ENCODE measurements at places on chromosomes 2 and 18. TPM values are rescaled to one million over a fixed set of nuclear protein-coding genes. Genes with fewer than 3 reads are reported as not detected.

Gene UPP2
- not detected for polyA plus RNA-seq

Gene UGT1A10
- not detected for polyA plus RNA-seq

Gene C2orf68
- 20.0 TPM for polyA plus RNA-seq

Gene ACTR2
- polyA plus RNA-seq = 85.3 TPM

Gene TWIST2
- 25.1 TPM for polyA plus RNA-seq

Gene SRBD1
- 7.2 TPM for polyA plus RNA-seq

Gene FTCDNL1
- 1.4 TPM for polyA plus RNA-seq

Gene BMP10
- not detected for polyA plus RNA-seq

Gene RTP5
- polyA plus RNA-seq = 0.06 TPM

- DNase-seq = no peak
Measured at GRCh38 chr18:21548647-21549046, 51.9 kb downstream of the ESCO1 start.

DNA sequence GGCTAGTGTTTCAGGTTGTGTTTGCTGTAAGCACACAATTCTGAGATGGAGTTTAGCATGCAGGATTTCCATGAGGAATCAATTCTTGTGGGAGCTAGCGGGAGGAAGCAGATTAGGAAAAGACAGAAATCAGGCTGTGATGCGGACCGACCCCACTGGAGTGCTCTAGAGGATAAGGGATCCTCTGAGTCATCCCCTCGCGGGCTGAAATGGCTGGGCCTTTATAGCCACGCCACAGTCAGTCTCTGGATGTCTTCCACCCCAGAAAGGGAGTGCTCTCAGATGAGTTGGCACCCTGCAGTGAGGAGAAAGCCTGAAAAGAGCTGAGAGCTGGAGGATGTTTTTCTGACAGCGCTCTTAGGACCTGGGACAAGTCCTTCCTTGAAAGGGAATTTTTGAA, 102.4 kb downstream of the GALNT3 start:
- DNase-seq = no peak

DNA sequence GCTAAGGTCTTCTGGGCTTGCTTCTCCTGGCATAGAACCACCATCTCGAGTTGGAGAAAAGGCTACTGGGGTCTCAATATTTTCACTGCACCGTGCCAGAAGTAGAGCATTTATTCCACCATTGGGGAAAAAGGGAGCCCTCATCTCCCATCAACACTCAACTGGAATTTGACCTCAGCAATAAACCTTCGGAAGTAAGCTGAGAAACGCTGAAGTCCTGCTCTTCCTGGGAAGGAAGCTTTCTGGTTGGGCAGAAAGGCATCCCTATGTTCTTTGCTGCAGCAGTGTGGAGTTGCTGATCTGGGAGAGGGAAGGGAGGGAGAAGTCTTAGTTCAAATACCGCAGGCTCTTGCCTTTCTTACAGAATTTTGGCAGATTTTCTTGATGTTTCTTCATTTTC, 368.8 kb downstream of the NUP35 start:
- DNase-seq = no peak

GRCh38 chr2:228705318-228705717, 523.8 kb upstream of the SPHKAP start:
- no peak for DNase-seq

DNA sequence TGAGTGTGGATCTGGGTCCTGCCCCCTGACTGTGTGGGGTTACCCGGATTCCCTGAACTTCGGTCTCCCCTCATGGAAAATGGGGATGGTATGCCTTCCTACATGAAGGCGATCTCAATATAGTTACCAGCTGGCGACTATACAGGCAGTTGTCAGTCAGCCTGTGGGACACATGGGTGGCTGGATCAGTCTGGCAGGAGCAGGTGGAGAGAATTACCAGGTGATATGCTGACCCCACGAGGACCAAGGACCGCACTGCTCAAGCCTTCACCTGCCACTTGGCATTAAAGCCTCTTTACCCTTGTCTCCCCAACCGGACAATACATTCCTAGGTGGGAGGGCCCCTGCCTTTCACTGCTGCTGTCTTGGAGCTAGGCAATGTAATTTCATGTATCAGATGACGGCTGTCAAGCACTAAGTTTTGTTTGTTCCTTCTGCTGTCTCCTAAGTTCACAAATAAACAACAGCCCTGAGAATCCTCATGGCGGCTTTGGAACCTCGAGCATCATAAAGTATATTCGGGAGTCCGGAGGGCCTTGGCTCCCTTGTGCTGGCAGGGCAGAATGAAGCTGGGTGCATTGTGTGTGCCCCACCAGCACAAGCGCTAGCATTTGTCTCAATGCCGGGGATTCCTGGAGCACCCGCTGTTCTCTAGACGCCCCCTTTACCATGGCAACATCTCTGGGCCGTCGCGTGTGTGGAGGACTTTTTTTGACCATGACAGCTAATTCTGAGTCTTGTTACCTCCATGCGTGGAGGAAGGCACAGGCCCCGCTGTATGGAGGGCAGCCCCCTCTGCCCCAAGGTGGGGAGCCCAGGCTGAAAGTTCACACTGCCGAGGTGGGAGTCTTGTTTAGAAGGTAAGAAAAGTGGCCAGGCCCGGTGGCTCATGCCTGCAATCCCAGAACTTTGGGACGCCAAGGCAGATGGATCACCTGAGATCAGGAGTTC, 48.6 kb downstream of the PDCL3 start:
- DNase-seq = no peak

DNA sequence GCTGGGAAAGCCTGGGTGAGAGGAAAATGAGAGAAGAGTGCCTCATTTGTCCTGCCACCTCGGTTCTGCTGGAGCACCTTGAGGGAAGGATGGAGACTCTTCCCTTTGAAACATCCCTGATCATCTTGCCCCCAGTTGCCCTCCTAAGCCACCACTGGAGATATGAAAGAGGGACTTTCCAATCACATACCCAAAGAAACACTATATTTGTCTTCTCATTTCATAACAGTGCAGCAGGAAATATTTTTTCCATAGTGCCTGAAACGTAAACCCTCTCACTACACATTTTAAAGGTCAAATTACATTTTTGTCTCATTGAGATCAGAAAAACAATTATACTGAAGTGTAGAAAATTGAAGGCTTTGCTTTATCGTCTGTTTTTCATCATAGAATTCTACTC, 63.3 kb downstream of the KCTD18 start:
- DNase-seq = no peak

DNA sequence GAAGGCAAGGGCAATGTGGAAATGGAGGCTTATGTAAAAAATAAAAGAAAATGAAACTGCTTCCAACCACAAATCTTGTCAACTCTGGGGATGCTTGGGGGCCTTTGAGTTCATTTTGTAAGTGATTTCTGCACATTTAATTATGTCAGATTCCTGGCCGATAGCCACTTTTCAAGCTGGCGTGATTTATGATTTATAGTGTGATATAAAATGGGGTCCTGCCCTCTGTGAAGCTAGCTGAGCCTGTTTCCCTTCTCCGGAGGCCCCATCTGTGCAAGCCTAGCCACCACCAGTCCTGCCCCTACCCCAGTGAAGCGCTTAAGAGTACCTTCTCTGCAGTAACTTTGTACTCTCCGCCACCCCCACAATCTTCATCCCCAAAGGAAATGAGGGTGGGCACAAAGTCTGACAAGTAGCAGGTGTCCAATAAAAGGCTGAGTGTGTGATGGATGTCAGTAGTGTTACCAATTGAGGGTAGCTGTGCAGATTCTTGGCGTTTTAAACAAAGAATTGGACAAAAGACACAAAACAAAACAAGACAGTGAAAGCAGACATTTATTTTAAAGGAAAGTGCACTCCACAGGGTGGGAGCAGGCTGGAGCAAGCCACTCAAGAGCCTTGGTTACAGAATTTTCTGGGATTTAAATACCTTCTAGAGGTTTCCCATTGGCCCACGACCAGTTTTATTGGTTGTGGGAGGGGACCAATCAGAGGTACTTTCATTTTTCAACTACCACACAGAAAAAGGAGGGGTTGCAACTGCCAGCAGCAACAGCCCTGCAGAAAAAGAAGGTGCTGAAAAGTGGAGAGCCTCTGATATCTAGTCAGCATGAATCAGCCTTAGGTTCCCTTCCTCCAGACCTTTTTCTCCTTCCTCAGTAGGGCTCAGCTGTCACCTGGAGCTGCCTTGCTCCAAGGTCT, 39.0 kb upstream of the SIX3 start:
- no peak for DNase-seq

- DNase-seq = no peak
Measured at GRCh38 chr2:4930704-4931103, 761.5 kb upstream of the SOX11 start.

DNA sequence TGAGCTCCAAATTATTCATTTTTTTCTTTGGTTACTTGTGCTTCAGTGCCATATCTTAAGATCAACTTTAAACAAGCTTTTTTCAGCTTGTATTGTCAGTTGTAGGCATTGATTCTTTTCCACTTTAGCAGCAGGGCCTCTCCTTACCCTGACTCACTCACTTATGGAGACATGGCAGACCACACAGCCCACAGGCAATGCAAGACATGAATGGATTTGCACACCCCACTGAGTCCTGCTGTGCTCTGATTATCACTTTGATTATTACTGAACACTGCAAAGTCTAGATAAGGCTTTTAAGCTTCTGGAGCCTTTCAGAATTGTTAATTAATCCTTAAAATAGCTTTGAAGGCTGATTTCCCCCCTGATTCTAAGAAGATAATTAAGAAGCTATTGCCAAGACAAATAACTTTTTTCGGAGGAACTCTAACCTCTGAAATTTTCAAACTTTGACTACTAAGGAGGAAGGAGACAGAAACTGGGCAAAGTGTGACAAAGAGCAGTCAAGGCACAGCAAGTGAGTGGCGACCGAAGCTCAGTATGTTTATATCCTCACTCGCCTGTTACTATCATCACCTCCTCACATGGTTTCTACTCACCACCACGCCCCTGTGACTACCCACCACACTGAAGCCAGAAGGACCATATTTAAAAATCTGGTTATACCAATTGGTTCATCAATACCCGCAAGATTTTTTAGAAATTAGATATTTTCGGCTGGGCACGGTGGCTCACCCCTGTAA, 43.3 kb downstream of the CACNB4 start:
- no peak for DNase-seq

DNA sequence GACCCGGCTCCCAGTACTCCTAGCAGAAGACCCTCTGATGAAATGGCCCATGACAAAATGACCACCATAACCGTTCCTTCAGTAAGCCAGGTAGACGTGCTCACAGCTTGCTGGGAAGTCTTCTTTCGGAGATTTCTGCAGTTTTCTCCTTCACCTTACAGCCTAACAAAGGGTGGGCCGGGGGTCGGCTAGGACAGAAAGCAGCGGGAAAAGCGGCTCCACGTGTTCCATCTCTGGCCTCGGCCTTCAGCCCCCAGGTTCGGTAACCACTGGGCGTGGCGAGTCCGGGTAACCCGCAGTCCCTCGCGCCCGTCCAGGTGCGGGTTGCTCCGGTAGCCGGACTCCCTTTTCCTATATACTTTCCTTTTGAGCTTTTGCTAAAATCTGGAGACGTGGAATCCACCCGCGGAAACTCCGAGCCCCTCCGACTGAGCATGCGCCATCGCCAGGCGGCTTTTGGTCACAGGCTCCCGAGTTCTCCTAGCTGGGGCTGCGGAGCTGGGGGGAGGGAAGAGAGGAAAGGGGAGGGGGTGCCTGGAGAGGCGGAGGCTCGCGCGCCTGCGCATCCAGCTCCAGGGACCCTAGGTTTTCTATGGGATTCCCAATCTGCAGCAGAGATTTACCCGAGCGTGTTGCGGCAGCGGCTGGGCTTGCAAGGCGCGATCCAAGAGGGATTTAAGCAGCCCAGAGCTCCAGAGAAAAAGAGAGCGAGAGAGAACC, at the start of gene VSNL1:
VSNL1 (plus strand) TSS at position 604 of the 720 bp plus-strand sequence. CDS start 51,379 bp downstream, outside the sequence.
- DNase-seq = peak; percentile 93

DNA sequence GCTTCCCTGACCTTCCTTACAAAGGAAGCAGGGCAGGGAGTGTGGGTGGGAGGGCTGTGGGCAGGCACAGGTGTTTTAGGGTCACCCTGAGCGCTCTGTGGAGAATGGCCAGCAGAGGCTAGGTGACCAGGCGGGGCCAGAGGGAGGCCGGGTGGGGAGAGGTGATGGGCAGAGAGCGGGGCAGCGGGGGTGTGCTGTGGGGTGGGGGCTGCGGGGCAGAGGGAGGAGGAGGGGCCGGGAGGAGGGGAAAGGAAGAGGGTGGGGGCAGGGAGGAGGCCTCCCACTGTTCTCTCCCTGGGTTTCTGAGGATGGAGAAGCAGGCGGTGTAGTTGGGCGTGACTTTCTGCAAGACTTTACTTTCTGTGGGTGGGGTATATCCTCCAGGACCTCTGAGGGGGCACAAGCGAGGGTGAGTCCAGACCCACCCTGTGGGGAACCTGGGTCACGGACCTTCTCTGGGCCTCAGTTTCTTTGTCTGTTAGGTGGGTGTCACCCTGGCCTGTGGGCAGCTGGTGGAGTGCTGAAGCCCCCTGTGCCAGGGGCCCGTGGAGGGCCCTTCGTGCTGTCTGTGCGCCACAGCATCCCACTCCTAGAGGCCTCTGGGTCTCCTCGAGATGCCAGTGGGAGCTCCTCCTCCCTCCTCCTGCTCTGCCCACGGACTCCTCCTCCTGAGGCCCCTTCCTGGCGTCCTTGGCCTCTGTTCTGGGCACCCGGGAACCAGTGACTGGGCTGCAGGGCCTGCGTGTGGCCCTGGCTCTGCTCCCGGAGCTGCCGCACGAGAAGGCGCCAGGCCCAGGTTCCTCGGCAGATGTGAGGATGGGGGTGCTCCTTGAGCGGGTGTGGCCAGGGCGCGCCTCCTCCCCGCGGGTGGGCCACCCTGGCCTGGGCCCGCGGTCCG, 6.3 kb upstream of the NEU4 start:
- DNase-seq = no peak

Measured in urinary bladder (tissue), 4 donors.